ENCODE measurements at places on chromosomes 1 and 21.

- no peak for DNase-seq
Observed at GRCh38 chr1:33684396-33685179, 179.3 kb upstream of the HMGB4 start.

- no peak for DNase-seq
Observed at GRCh38 chr1:51690285-51690961, 73.5 kb downstream of the OSBPL9 start.

- DNase-seq = no peak
Observed at GRCh38 chr1:108824051-108824450, 32.8 kb downstream of the AKNAD1 start.

- no peak for DNase-seq
Observed at GRCh38 chr21:46052703-46053651, 44.9 kb upstream of the COL6A2 start.

GRCh38 chr1:229012823-229013222 is 258.1 kb upstream of the RAB4A start:
- no peak for DNase-seq

GRCh38 chr1:234647245-234647644 is 37.3 kb upstream of the IRF2BP2 start:
- DNase-seq = no peak

DNA sequence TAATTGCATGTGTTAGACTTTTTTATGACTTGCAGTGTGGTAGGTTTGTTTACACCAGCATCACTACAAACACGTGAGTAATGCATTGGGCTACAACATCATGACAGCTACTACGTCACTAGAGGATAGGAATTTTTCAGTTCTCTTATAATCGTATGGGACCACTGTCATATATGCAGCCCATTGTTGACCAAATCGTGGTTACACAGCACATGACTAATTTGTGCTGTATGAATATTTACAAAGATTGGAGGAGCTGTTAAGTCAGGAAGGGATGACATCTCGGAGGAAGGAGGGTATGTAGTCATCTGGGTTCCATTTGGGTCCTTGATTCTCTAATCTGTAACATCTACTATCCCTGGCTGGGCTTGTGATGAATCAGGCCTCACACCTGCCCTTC is 270.9 kb downstream of the TNR start:
- no peak for DNase-seq

DNA sequence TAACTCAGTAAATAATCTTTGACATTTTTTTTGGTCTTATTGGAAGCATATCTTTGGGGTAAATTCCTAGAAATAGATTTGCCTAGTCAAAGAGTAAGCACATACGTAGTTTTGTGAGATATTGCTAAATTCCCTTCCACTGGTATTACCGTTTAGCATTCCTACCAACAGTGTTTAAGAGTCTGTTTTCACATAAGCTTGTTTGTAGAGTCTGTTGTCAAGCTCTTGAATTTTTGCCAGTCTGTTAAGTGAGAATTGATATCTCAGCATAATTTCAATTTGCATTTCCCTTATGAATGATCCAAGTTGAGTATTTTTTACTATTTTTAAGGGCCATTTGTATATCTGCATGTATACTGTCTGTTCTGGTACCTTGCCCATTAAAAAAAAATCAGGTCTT is 37.0 kb upstream of the MPC2 start:
- no peak for DNase-seq

DNA sequence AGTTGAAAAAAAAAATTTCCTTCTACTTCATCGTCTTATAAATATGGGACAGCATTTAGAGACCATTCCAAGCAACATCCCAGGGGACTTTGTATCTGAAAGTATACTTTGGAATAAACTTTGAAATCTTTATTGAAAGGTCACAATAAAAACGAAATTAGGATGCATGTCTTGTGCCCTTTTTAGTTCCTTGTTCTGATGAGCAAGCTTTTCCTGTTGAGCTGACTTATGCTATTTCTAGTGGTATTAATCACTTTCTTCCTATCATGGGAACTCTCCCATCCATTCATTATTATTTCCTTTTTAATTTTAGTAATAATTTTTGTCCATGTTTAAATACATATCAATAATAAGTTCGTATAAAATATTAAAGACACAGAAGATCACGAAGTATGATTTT is 4.0 kb upstream of the GBP2 start:
- DNase-seq = no peak

DNA sequence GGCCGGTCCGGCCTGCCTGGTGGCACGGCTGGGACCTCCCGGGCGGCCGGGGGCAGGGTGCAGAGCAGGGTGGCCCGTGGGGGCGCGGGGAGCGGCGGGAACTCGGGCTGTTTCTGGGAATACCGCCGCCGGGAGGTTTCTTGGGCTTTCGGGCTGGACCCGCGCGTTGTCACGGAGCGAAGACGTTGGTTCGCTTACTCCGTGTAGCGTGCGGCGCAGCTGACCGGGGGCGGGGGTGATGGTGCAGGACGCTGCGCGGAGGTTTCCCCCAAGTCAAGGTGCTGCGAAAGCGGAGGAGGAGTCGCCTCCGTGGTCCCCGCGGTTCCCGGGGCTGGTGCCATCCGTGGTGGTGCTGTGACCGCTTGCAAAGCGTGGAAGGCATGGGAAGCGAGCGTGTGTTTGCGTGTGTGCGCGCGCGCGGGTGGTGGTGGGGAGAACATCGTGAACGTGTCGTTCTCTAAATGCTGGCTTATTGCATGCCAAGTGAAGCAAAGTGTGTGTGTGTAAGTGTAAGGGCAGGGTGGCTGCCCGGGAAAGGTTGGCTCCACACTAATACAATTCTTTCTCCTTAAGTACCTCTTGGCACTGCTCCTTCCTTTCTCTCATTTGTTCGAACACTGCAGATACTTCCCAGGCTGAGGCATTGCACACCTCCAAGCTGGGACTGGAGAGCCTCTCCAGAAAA is 1.1 kb downstream of the RYR2 start:
- DNase-seq = no peak

- no peak for DNase-seq
Observed at GRCh38 chr1:13577846-13578245, 5.8 kb upstream of the PDPN start.

DNA sequence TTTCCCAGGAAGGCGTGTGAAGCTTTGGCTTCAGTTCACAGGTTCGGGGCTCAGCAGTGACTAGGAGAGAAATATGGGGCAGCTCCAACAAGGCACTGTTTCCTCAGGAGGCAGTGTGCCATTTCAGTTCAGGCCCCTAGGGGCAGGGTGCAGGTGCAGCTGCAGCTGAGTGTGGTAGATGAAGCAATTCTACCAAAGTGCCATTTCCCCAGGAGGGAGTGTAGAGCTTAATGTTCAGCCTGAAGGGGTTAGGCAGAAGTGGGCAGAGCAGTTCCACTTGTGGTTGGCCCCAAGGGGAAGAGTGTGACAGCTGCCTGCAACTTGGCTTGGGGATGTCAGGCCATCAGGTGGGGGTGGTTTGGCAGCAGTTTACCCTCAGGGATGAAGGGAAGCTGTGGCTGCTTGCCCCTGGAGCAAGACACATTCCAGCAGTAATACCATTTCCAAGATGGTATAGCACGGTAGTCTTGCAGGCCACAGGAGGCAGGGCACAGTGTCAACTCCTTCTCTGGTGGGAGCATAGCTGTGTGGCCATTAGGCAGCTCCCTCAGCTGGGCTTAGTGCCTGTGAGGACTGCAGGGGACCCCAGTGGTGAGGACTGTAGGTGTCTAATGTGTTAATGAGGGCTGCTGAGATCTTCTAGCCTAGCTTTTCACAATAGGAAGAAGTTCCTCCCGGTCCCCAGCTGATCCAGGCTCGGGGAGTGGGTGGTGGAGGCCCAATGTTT is 34.7 kb downstream of the RGSL1 start:
- no peak for DNase-seq

DNA sequence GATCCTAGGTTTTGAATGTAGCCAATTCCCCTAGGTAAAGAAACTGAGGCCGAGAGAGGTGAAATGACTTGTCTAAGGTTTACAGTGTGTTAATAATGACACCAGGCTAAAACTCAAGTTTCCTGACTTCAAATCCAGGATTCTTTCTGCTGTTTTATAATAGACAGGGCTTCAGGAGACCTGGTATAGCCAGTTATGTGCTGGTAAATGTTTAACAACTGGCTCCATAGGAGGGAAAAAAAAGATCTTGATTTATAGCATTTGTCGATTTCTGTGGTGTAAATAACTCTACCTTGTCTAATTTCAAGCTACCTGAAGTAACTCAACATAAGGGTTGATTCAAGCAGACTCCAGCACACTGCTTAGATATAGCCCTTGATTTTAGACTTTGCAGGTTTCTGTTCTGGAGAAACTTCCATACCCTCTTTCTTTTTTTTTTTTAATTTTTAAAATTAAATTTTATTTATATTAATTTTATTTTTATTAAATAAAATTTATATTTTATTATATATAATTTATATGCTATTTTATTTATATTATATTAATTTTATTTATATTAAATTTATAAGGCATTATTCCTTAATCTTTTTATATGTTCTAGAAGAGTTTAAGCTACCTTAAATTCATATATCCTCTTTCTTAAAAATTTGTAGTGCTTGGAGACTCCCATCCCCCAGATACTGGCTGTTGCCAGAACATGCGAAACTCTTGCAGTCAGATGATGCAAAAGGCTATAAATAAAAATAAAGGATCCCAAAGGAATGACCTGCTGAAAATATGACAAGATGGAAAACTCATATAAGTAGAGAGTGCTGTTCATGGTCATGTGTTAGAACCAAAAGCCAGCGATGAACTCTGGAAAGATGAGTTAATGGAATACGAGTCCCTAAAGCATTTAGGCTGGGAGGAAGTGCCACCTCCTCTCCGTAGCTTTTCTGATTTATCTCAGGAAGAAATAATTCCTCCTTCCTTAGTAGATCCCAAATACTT is 35.4 kb upstream of the SRSF10 start:
- DNase-seq = no peak

- DNase-seq = no peak
Observed at GRCh38 chr1:168615965-168616364, 39.6 kb downstream of the XCL1 start.

DNA sequence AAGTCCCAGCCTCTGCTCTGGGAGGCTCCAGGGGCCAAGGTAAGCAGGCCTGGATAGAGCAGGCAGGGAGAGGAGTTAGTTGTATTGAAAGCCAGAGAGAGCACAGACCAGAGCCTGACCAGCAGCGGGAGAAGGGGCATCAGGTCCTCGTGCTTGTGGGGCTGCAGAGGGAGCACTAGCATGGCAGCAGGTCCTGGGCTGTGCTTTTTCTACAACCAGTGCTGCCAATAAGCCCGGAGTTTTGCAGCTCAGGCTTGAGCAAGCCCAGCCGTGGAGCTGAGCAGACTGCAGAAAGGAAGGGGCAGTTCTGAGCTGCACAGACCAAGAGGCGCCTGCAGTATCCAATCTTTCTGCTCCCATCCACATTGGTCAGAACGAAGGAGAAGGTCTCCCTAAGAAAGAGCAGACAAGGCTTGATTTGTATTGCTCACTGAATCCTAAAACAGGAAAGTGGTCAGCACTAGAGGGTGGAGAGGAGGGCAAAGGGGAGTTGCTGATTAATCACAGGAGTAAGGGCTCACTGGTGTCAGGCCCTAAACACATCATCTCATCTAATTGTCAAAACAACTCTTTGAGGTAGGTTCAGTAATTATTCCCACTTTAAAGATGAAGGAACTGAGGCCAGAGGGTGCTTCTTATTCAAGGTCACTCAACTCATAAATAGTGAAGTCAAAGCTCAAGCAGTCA is 2.7 kb downstream of the DENND2D start:
- no peak for DNase-seq

GRCh38 chr1:94887603-94888171 is 39.2 kb downstream of the CNN3 start:
- no peak for DNase-seq

GRCh38 chr1:175689396-175689795 is 54.0 kb downstream of the TNR start:
- DNase-seq = no peak

DNA sequence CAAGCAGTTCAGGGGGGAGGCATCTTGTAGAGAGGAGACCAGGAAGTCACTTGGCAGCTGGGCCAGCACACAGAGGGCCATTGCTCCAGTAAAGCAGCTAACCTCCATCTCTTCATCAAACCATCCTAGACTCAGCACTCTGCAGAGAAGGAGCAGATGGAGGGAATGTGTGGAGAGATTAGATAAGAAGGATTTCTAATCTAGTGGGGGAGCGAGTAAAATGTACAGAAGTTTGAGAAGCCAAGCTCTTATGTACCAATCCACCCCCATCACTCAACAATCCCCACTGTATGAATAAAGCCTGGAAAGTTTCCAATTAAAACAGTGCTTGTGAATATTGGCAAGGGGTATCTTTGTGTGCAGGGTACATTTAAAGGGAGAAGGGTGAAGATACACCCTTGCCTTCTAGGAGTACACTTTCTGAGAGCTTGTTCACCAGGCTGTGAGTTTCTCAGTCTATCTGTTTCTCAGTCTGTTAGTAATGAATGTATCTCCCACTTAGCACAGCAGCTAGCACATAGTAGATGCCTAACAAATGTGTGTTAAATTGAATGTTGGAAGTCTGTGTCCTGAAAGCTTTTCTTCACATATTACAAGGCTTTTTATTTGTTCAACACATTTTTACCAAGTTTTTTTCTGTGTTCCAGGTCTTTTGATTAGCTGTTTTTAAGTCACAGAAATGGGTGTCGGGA is 142.7 kb upstream of the UBE2U start:
- no peak for DNase-seq

- DNase-seq = no peak
Observed at GRCh38 chr1:209038316-209038715, 545.2 kb upstream of the CAMK1G start.

GRCh38 chr21:41901782-41902181 is 22.6 kb upstream of the PRDM15 start:
- no peak for DNase-seq

DNA sequence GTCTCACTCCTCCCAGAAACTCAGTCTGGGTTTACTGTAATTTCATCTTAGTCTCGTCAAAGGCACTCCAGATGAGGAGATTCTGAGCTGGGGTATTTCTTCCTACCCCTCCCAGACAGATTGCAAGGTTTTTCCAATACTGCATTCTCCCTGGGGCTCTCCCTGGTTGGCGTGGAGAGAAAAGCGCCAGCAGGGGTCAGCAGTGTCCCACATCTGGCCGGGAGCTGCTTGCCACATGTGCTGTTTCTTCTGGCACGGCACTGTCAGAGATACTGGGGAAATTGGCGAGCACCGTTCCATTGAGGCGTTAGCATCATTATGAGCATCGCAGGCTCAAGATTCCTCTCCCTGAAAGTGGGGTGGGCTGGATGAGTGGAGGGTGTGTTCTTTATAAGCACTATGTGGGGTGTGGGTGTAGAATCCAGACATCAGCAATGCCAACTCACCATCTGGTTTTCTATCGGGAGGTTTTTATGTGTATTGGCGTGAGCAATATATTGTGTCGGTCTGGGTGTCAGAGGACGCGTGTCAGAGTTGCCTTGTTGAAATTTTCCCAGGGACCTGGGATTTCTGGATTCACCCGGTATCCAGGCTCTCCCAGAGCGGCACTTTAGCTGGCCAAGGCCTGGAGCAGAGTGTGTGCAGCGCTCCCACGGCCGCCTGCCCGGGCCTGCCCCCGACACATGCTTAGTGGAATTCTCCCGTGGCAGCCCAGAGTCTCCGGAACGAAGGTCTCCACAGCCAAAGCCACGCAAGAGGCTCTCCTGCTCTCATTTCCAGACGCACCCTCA is 8.0 kb upstream of the NAV1 start:
- peak; percentile 59 for DNase-seq

DNA sequence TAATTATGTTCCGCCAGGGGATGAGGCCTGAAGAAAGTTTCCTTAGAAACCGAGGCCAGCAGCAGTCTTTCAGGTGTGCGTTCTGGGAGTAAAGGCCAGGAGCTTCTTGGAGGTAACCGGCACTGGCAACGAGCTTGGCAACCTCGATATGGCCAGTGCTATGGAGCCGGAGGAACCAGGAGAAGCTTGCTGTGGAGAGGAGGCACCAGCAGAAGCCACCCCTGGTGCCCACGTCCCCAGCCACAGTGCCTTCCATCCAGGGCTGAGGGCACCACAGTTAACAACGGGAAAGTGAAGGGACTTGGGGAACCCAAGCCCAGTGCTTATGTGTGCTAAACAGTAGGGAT is 41.5 kb upstream of the LIN9 start:
- no peak for DNase-seq
